ENCODE measurements at places on chromosomes 12 and 14.

DNA sequence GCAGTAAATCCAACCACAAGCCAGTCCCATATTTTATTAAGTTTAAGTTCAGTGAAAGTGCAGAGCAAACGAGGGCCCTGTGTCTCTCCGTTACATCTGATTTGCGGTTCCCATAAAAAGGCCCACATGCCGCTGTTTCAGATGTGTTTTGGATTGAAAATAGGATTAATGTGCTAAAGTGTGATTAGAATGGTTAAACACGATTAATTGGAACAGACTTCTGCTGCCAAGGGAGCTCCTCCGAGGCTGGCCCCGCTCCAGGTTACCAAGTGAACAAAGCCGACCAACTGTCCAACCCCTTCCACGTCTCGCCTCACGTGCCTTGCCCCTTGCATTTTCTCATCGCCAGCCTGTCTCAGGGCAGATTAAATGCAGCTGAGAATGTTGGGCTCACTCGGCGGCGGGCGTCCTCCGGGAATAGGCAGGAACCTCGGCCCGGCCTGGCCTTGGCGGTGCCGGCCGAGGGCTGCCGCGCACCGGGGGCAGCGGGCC lies 166.5 kb upstream of the GSC start:
- DNase-seq: no peak

- no peak for DNase-seq
These were observed 676.1 kb upstream of the TMEM132C start for GRCh38 chr12:127590868-127591267.

GRCh38 chr14:57464008-57464730 lies 29.5 kb downstream of the CCDC198 start:
- DNase-seq: no peak

- DNase-seq: no peak
These were observed 5.2 kb downstream of the MTERF2 start for GRCh38 chr12:106981788-106982187.

Data from activated gamma-delta T cell treated with anti-CD3 and anti-CD28 coated beads, Interleukin-2, amount 50 U/mL, for 16 hours (primary cell).